ENCODE measurements at places on chromosomes 1 and 21.

GRCh38 chr1:12138196-12139168, 28.3 kb upstream of the TNFRSF1B start:
- DNase-seq: no peak

DNA sequence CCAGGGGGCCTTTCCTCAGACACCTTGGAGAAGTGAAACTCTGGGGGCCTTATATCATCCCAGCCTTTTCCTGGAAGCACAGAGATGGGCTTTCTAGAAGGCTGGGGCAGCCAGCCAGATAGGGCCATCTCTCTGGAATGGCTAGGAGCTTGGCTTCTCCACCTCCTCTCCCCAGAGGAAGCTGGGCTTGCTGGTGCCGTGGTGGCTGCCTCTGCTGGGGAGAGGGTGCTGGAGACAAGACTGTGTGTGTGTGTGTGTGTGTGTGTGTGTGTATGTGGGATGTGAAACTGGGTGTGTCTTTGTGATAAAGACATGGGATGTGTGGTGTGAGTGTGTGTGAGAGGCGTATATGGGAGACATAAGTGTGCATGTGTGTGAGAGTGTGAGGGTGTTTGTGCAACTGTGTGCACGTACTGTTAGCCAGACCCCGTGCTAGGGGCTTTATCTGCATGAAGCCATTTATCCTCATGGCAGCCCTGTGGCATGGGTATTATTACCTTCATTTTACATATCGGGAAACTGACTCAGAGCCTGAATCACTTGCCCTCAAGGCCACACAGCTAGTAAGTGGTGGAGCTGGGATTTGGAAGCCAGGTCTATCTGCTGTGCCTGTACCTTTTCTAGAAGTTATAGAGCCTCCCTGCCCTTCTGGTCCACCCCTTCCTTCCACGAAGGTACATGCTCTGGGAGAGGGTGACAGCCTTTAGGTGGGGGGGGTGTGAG, 44.2 kb downstream of the PTPRU start:
- no peak for DNase-seq

DNA sequence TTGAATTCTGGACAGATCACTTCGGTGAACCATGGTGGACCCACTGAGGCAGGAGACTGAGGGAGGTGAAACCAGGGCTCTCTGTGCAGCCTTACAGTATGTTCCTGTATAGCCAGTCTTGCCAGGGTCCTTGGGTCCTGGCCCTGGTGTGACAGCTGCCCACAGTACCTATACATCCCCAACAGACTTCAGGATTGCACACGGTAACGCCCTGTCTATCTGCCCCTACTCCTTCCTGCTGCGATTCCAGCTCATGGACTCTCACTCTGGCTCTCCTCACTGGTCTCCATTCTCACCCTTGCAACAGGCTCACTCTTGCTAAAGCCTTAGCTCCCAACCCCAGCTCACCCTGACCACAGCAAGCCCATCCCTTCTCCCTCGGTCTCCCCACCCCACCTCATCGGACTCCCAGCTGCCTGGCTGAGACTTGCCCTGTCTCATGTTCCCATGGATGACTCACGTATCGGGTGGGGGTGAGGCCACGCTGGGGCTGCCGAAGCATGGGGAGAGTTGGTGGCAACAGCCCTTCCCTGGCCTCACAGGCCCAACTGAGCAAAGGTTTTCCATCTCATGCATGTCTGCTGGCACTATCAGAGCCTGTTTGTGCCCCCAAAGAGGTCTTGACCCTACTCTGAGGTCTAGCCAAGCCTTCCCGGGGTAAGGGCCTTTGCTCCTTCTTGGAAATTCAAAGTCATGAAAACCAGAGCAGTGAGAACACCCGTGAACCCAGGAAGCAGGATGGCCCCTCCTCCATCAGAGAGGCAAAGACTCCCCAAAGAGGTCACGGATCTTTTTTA, 7.1 kb downstream of the PHLDA3 start:
- DNase-seq: no peak

DNA sequence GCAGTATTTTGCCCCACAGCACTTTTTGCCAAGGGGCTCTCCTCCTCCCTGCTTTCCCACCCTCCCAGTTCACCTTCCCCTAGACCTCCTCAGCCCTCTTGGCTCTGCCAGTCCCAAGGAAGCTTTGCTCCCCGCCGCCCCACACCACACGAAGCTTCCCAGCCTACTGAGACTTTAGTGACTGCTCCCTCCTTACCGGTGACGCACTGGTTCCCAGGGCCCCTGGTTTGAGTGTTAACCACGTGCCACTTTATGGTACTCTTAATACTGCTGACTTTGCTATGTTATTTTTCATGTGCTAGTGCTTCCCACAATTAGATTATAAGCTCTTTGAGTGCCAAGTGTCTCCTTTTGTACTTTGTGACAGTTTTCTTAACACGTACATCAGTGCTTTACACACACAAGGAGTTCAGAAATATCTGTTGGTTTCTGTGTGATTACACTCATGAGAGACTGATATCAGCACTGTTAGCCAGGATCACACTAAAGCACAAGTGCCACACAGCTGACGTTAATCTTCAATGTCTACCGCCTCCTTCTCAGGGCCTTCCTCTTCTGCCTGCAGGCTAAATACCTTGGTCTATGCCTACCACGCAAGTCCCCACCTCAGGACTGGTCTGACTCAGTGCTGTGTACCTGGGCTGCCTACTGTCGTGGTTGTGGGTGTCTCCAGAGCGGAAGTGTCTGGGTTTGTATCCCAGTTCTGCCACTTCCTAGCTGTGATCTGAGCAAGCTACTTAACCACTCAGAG, 61.0 kb downstream of the DNTTIP2 start:
- peak; percentile 11 for DNase-seq

DNA sequence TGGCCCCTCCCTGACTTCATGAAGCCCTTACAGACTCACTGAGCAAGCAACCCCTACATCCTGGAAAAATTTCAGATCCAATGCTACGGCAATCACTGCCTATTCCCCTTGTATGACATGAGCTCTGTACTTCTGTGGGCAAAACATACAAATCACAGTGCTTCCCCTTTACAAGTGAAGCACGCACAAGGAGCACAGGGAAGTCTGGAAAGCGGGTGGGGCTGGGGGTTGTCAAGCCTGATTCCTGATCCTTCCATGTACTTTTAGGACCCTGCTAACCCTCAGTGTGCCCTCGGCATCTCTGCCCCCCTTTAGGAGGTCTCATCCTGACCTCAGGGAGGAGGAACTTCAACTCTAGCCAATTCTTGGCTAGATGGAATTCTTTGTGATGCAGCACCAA, 405.7 kb upstream of the POU3F1 start:
- no peak for DNase-seq

- no peak for DNase-seq
These were observed 31.7 kb upstream of the DNAH14 start for GRCh38 chr1:224897529-224898327.

- DNase-seq: no peak
These were observed 41.2 kb upstream of the RAB4A start for GRCh38 chr1:229229721-229230139.

DNA sequence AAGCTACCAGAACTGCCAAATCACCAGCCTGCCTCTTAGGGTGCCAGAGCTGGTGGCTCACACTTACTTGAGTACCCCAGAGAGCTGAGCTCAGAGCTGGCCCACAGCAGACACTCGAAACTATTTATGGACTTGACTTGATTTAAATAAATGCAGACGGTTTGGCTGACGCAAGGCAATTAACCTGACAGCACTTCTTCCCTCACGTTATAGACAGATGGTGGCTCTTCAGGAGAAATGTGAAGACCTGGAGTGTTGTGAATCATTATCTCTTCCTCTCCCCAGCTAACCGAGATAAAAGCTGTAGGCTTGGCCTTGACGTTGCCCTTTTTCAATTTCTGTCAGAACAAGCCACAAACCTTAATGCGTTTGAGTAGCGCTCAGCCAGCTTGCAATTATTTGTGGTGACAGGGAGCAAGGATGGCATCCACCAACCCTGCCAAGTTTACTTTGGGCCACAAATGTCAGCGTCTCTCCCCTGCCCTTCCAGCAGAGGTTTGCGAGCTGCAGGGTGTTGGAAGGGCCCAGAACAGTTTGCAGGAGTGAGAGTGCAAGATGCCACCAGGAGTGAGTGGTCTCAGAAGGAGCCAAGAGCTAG, 34.0 kb upstream of the BCAR3 start:
- no peak for DNase-seq

DNA sequence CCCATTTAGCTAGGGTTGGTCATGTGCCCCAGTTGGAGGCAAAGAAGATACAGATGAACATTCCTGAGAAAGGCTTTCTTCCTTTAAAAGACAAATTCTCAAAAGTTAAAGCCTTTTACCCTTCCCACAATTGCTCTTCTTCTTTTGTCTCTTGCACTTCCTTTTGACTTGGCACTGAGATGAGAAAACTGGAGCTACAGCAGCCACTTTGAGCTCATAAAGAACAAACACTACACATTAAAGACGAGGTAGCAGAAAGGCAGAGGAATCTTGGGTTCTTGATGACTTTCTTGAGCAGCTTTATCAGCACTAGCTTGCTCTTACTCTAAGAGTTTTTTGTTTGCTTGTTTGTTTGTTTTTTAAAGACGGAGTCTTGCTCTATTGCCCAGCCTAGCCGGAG, 92.2 kb downstream of the DAB1 start:
- no peak for DNase-seq

DNA sequence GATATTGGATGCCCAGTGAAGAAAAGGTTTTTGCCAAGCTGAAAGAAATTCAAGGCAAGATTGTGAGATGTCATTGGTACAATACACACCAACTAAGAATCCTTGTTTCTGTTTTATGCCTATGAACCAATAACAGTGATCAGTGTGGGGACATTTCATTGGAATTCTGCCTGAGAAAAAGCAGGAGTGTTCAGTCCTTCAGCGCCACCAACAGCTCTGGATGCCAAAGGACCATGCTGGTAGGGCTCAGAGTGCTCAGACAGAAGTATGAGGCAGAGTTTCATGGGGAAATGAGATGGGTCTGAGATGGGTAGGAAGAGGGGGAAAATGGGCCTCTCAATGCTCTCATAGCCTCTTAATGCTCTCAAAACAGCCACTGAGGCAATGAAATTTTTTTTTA, 56.5 kb downstream of the GABPA start:
- no peak for DNase-seq

- no peak for DNase-seq
These were observed 9.0 kb upstream of the MYOM3 start for GRCh38 chr1:24120965-24121364.

- DNase-seq: no peak
These were observed 93.9 kb upstream of the CSF3R start for GRCh38 chr1:36576551-36577110.

DNA sequence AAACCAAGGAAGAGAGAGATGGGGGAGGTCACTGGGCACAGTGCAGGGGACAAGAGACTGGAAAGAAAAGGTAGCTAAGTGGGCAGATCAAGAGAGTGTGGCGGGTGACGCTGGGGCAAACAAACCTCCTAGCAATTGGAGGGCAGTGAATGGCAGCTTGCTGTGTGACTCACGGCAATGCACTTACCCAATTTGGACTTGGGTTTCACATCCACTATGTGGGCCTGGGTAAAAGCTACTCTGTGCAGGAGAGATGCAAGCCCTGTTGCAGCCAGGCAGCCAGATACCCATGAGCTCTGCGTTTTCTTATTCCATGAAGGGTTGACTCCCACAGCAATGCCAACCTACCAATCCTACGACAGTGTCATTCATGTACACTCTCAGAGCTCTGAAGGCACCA, 9.5 kb downstream of the PLXNA2 start:
- DNase-seq: no peak

- DNase-seq: no peak
These were observed 354.1 kb downstream of the SMYD3 start for GRCh38 chr1:246152986-246153431.

DNA sequence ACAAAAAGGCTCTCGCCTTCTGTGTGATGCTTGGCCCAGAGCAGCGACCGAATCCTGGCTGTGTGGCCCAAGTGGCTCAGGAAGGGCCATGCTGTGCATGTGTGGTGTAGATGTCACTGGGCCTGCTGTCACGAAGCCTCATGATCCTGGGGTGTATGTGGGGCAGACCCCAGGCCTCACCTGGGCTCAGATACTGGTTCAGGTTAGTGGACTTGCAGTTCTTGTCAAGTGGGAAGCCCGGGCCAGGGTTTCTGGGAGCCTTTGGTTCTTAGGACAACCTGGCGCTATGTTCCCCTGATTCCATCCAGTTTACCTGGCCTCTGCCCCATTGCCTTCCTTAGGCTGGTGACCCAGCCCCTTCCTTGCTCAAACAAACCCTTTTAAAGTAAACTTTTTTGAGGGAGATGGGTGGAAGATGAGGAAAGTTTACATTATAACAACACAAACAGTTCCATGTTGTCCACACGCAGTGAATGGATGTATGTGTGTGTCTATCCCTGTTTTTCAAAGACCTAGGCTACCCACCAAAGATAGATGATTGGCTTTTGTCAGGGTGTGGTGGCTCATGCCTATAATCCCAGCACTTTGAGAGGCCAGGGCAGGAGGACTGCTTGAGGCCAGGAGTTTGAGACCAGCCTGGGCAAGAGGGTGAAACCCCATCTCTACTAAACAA, 84.3 kb downstream of the UCK2 start:
- DNase-seq: no peak

- no peak for DNase-seq
These were observed 28.7 kb downstream of the TMEM200B start for GRCh38 chr1:29094954-29095353.

DNA sequence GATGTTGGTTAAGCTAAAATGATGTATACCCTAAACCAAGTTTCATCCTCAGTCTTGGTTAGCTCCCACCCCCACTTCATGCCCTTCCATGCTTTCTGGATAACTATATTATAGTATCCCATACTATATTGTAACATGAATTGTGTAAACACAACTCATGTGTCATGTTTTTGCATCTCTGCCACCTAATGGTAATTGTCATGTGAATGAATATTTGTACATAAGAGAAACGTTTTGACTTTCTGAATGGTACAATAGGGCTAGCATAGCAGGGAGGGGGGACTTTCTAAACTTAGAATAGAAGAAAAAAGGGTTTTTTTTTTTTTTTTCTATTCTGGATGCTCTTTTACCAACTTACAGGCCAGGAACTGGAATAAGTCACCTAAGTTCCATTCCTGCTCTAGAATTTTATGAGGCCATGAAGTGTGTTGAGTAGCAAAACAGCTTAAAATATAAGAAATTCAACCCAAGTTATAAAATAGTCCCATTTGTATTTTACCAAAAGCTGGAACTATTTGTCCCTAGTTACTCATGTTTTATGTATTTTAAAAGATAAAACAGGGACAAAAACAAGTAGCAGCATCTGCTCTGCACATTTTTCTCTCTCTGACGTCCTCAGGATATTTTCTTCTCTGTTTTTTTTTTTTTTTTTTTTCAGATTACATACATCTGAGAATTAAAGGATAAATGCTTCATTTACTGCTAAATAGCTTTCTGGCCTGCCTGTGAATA, 77.4 kb downstream of the HLX start:
- DNase-seq: no peak

GRCh38 chr1:53637511-53638359, 101.2 kb downstream of the GLIS1 start:
- no peak for DNase-seq

Measured in stimulated activated CD8-positive, alpha-beta memory T cell treated with anti-CD3 and anti-CD28 coated beads, Interleukin-7, amount 100 ng/mL, for 1 hour (primary cell).